Amniotic stem cell (primary cell): ENCODE measurements at places on chromosomes 5 and 9.
A peak's percentile ranks its signal among the peaks of the same experiment; 100 is the strongest.

- DNase-seq = no peak
Measured at GRCh38 chr9:93949073-93949693, 6.0 kb downstream of the BARX1 start.

GRCh38 chr9:132426639-132427414, 16.8 kb downstream of the CFAP77 start:
- DNase-seq = no peak

- DNase-seq = no peak
Measured at GRCh38 chr5:96431376-96432187, 1.5 kb downstream of the PCSK1 start.

GRCh38 chr5:94976853-94977252, 308.0 kb downstream of the MCTP1 start:
- no peak for DNase-seq

DNA sequence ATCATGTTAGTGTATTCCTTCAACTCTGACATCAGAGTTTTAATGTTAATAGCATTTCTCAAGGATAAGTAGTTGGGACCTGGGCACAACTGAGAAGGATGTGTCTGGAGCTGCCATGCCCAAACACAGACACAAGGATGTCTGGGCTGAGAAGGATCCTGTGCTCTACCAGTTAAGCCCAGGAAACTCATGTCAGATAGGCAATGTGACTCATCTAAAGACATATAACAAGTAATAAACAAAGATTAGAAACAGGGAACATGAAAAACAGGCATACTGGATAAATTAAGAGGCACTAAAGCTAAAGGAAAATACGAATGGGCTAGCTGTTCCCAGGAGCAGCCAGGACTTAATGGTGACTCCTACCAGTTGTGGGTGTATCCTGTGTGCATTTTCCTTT, 9.1 kb upstream of the EGFLAM start:
- DNase-seq = no peak

DNA sequence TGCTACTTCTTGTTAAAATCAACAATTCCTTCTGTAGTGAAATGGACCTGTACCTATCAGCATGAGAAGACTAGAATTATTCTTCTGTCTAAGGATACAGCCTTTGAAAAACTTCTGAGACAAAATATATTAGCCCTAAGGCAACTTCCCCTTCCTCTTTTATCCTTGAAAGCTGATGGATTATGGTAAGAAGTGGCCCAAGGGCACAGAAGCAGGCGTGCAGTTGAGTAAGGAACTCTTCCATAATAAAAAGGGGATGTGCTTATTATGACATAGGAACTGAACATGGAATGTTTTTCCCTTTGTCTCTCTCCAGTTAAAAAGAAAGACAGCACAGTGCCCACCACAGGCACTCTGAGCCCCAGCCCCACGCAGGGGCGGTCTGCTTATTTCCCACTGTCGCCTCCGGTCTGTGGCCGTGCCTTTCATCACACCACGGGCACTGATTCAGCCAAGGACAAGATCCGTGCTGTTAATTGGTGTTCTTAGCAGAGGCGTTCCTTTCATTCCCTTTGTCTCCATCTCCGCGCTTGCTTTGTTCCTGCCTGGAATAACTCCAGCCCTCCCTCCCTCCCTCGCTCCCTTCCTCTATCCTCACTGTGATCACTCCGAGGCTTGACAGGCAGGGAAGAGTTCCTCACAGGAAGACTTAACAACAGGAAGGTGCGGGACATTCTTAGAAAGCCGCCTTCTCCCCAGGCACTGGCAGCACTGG, 135.9 kb upstream of the OTULINL start:
- no peak for DNase-seq

GRCh38 chr5:33516421-33516820, 75.7 kb downstream of the TARS1 start:
- no peak for DNase-seq

DNA sequence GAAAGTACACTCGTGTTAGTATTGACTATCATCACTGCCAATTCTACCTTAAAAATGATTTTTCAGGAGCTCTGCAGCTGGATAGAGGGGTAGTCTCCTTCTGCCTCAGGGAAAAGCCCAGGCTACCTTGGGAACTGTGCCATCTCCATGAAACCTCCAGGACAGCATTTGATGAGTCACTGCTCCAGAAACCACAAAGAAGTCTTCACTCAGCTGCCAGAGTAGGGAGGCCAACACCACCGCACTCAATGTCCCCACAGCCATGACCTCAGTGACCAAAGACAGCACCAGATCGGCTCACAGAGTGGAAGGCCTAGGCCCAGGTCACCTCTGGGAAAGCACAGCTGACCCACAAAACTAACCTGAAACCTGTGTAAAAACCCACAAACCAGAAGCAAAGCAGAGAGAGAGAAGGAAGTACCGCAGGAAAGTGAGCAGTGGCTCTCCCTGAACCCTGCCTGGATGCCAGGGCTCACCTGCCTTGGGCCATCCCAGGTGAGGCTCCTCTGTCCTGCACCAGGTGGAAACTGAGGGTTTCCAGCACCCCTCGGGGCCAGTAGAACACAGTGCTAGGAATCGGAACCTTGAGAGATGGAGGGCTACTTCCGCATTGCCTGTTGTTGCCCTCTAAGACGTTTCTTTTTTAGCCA, 30.0 kb downstream of the S1PR3 start:
- DNase-seq = peak; percentile 66
